ENCODE measurements at places on chromosomes 1 and 21.

- no peak for DNase-seq
Observed at GRCh38 chr21:36499578-36500471, 19.9 kb upstream of the CLDN14 start.

DNA sequence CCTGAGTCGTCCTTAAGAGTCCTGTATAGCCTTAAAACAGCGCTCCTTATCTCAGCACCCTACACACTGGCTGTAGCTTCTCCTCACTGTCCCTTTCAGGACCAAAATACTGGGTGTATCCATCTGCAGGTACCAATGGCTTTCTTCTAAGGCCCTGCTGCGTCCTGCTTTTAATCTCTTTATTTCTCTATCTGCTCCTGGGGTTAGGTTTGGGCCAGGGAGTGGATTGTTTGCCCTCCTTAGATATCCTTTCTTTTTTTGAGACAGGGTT lies 12.1 kb downstream of the IL6R start:
- DNase-seq: no peak

GRCh38 chr1:197356723-197357533 lies 88.9 kb downstream of the CRB1 start:
- peak; percentile 62 for DNase-seq

DNA sequence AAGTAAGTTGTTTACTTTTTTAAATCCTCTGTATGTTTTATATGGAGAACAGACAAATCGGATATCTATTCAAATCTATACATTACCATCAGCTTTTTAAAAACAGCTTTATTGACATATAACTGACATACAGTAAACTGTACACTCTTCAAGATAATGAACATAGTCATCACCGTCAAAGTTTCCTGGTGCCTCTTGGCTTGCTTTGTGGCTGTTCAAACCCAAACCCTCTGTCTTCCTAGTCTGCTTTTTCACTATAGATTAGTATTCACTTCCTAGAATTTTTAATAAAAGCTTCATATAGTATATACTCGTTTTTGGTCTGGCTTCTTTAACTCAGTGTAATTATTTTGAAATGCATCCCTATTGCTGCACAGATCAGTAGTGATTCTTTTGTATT lies 56.4 kb upstream of the TPTE start:
- no peak for DNase-seq

DNA sequence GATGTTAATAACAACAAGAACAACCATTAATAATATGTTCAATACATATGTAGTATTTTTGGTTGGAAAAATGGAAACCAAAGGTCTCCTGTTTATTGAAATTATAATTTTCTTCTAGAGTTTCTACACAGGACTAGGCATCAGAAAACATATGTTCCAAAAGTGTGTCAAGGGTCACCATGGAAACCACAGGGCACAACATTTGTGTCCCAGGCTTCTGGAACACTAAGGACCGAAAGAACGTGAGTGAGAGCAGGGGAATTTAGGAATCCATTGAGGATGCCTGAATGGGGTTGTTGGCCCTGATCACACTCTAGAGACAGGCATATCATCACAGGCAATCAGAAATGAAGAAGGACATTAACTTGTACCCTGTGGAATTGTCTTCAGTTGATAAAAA lies 7.5 kb upstream of the CDC14A start:
- DNase-seq: no peak

Measured in SK-N-DZ (cell line).